ENCODE measurements at places on chromosomes 6 and 20.

DNA sequence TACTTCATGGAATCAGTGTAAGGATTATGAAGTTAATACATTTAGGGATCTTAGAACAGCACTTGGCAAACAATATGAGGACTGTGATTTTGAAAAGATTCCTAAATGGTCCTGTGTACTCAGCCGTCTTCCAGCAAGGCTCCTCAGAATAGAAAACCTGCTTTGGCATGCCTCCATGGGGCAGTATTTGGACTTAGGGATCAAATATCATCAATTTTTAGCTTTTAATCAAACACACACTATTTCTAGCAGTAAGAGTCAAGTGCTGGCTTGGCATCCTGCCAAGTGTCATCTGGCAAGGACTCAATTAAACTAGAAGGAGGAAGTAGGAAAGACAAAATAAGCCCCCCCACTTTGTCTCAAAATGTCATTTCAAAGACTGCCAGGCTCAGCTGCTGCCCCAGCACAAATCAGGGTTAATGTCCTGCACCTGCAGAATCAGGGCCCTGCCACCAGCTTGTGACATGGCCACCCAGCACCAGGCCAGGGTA lies 40.8 kb downstream of the IYD start:
- no peak for DNase-seq

DNA sequence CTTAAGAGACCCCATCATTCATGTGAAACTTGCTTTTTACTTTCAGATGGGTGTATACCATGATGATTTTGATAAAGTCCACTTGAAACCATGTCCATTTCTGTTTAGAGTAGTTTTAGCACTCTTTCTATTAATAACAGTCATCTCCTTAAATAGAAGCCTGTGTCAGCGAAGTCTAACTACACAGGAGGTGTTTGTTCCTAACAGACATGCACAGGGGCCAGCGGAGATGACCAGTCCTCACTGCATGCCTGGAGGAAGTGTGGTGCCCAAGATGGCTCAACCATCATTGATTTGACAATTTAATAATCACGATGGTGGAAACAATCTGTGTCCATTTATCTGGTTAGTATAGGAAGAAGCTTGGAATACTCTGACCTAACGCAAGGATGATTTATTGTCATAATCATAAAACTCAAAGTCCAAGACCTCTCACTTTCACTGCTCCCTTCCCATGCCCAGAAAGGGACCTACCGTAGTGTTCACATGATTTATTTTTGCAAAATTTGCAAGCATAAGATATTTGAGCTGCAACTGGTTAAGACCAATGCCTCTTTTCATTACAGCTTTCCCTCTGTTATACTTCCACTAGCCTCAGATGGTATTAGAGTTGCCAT lies 31.0 kb upstream of the CLIC5 start:
- DNase-seq: no peak

DNA sequence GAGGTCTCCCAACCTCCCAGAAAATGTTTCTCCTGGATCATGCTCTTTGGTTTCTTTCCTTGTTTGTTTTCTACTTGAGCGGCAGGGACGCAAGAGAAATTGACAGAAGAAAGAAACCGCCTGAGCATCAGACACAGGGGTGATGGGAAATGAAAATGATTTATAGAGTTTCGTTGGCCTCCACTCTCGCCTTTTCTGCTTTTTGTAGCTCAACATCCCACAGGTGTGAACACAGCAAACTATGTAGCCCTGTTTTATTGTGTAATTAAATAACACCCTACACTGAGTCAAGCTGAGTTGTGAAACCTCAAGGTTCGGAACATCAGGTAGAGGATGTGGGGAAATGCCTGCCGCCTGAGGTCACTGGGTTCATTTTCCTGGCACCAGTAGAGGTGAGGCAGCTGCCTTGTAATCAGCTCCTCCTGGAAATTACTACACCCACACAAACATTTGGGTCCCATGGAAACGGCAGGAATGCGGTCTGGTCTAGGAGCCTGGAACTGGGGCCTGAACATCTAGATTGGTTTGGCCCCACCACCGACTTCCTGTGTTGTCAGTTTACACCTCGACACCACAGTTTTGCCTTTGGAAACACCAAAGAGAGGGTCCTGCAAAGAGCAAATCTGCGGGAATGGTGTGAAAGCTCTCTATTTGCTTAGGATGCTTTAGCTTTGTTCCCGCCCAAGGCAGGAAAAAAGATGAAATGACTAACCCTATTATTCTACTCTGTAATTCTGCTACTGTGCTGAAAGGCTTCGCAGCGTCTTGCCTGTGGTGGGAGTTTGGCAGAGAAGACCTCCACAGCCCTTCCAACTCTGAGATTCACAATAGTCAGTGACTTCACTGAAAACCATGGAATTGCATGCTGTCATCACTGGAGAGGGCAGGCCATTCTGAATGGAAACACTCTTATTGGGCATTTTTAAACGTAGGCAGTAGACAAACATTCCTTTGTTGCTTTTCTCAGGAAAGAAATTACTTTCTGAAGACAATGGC lies 53.0 kb downstream of the ADAT2 start:
- peak; percentile 24 for DNase-seq

GRCh38 chr6:169997930-169998218 lies 246.5 kb downstream of the ERMARD start:
- no peak for DNase-seq

DNA sequence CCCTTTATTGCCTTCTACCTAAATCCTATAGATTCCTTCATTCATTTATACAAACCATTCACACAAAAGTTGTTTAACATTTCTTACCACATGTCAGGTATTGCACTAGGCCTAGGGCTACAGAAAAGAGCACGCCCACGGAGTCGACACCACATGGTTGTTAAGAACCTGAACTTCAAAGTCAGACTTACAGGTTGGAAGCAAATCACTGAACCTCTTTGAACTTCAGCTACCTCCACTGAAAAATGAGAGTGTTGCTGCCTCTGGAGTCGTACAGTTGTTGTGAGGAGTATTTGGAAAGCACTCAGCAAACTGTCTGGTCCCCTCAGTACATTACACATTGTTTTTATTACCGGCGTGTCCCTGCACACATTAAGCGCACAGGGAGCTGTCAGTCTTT lies 3.3 kb upstream of the SLPI start:
- no peak for DNase-seq

DNA sequence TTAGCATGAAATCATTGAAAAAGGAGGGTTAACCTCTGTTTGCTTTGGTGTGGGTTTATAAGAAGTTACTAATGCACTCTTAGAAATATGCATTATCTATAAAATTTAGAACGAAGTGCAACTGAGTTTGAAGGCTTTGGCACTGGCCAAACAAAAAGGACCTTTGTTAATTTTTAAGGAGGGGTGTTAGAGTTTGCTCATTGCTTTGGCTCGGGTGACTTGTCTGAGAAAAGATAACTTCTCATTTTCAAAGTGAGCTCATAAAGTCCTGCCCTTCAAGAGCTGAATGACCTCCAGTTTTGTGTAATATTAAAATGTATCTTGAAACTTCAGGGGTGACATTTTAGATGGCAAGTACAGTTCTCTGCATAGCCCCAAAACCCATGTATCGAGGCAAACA lies 25.9 kb downstream of the NEDD9 start:
- DNase-seq: no peak

- DNase-seq: no peak
These were observed 15.3 kb downstream of the PNLDC1 start for GRCh38 chr6:159815410-159815809.

DNA sequence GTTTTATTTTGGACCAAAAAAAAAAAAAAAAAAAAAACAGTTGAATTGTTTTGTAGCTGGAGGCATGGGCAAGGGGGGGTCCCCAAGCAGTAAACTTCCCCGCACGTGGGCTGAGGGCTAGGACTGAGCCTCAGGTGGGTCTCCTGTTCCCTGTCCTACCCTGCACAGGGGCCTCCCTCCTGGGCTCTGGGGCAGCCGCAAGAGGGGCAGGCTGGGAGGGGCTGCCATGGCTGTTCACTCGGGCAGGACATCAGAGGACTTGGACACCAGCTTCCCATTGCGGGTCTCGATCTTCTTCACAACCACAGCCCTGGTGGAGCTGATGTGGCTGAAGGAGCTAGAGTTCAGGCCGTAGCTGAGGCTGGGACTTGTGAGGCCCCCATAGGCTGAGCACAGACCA lies 21.1 kb downstream of the SGK1 start:
- no peak for DNase-seq

- DNase-seq: no peak
These were observed 3.1 kb downstream of the RSPH3 start for GRCh38 chr6:158996856-158997255.

DNA sequence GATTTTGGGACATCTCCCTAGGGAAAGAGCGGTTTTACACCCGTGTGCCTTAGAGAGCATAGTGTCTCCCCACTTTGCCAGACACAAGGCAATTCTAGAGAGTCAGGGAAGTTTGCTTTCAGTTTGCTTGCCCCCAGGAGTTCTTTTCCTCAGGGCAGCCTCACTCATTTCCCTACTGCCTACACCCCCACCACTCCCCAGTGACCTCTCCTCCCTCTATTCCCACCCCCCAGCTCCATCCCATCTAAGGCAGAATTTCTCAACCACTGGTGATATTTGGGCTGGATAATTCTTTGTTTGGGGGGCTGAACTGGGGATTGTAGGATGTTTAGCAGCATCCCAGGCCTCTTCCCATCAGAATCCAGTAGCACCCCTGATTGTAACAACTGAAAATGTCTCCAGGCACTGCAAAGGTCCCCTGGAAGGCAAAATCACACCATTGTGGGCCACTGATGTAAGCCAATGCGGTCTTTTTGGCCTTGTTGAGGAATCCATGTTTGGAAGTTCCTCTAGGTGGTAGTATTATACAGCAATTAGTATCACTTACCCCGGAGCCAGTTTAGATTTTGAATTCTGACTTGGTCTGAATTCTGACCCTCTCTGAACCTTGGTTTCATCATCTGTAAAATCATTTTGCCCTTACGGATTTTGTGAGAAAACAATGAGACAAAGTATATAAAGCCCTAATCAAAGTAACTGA lies 1.3 kb downstream of the EPPIN start:
- DNase-seq: no peak

- DNase-seq: no peak
These were observed 8.7 kb downstream of the CST4 start for GRCh38 chr20:23680146-23680545.

DNA sequence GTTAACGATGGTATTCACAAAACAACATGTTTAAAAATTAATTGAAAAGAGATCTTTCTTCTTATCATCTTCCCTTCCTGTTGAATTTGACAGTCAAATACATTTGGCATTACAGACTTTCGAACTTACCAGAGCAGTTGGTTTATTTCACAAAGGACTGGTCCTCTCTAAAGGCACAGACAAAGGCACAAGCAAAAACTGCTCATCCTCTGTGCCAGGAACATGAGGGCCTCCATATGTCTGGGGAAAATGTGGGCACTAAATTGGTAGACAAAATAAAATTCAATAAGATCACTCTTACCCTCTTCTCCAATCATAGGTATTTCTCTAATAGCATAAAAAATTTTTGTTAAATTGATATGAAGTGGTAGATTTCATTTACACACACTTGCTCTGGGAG lies 40.4 kb downstream of the SYNE1 start:
- DNase-seq: no peak

DNA sequence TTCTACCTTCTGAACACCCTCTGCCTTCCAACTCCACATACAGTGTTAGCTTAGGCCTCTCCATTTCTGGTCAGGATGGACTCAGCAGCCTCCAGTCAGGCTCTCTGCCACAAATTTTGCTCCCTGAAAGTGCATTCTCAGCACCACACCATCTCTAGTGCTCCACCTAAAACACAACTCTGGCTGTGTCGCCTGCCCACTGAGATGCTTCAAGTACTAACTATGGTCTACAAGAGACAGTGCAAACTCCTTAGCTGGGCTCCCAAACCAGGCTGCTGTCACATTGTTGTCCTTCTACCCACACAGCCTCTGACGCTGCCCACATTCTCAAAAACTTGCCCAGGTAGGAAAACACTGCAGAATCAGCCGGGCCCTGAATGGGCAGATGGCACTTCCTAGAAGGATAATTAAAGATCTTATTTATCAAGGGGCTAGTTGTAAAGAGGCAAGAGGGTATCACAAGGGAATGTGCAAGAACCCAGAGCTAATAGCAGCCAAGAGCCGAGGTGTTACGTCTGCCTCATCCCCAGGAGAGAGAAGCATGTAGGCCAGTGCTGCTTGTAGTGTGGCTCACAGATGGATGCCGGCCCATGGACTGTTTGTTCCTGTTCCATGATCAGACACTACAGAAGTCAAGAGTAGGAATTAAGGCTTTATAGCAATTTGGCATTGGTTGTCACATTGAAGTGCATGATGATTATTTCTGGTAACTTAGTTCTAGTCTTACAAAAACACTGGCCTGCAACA lies 189.7 kb downstream of the LRFN2 start:
- DNase-seq: no peak

GRCh38 chr6:25371037-25371347 lies 91.8 kb downstream of the CARMIL1 start:
- no peak for DNase-seq

DNA sequence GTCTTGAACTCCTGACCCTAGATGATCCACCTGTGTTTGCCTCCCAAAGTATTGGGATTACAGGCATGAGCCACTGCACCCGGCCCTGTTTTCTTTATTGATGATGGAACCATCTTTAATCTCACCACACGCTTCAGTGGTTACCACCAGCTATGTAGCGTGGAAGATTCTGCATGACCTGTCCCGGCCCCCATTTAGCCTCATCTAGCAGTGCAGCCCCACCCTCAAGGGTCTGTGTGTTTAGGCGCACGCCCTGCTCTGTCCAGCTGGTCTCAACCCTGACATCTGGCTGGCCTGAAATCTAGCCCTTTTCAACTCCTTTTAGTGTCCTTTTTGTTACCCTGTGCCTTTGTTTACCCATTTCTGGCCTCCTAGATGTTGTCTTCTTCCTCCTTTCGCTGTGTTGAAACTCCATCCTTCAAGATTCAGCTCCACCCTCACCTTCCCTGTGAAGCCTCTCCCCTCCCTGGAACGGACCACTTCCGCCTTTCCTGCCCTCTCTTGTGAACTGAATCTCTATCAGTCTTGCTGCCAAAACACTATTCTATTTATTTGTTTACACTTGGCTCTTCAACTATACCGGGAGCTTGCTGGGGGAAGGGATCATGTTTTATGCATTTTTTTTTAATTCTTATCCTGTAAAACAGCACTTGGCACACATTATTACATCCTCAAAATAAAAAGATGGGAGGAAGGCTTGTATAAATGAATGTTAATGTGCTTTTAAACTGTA lies 101.0 kb upstream of the MTHFD1L start:
- no peak for DNase-seq

GRCh38 chr6:128208078-128208477 lies 307.2 kb upstream of the THEMIS start:
- DNase-seq: no peak

GRCh38 chr20:42346189-42347170 lies 728.3 kb upstream of the CHD6 start:
- no peak for DNase-seq

GRCh38 chr6:147549531-147549930 lies 41.0 kb downstream of the SAMD5 start:
- no peak for DNase-seq

Data from activated CD8-positive, alpha-beta memory T cell treated with anti-CD3 and anti-CD28 coated beads, Interleukin-2, amount 50 U/mL, for 4 hours (primary cell).